ENCODE measurements at places on chromosomes 16 and 17.
A peak's percentile ranks its signal among the peaks of the same experiment; 100 is the strongest.

GRCh38 chr16:70604407-70605282 lies 41.7 kb upstream of the IL34 start:
- DNase-seq, result no peak

GRCh38 chr16:85360323-85361277 lies 248.3 kb upstream of the CIBAR2 start:
- no peak for DNase-seq

DNA sequence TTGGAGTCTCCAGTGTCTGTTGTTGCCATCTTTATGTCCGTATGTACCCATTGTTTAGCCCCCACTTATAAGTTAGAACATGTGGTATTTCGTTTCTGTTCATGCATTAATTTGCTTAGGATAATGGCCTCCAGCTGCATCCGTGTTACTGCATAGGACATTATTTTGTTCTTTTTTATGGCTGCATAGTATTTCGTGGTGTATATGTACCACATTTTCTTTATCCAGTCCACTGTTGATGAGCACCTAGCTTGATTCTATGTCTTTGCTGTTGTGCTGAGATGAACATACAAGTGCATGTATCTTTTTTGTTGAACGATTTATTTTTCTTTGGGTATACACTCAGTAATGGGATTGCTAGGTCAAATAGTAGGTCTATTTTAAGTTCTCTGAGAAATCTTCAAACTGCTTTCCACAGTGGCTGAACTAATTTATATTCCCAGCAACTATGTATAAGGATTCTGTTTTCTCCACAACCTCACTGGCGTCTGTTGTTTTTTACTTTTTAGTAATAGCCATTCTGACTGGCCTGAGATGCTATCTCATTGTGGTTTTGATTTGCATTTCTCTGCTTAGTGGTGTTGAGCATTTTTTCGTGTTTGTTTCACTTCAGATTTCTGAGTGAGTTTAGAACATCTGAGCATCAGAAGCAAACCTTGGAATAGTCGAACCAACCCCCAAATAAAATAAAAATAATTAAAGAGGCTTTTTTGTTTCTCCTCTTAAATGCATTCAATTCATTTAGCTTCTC lies 304.7 kb downstream of the ZFHX3 start:
- DNase-seq, result no peak

DNA sequence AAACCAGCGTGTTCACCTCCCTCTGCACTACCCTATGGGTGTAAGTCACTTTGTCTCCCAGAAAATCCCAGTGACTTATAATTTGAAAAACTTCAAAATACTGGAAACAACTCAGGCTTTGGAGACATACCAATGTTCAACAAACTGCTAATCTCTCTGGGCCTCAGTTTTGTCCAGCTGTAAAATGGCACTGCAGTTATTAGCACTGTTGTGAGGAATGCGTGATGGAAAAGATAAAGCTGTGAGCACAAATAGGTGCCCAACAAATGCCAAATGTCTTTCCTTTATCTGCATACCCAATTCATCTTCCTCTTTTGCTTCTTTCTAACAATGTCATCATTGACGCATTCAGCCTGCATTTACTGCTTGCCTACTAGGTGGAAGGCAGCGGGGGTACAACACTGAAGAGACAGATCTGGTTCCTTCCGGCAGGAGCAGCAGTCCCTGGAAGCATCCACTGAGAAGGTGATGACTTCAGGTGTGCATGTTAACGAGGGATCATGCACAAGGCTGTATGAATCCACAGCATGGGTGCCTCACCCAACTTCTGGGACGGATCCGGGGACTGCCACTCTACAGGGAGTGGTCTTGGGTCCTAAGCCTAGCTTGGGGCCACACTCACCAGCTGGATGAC lies 63.4 kb downstream of the CYTH1 start:
- no peak for DNase-seq

DNA sequence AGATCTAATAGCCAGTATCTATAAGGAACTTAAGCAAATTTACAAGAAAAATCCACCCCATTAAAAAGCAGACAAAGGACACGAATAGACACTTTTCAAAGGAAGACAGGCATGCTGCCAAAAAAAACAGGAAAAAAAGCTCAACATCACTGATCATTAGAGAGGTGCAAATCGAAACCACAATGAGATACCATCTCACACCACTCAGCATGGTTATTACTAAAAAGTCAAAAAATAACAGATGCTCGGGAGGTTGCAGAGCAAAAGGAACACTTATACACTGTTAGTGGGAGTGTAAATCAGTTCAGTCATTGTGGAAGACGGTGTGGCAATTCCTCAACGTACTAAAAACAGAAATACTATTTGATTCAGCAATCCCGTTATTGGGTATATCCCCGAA lies 9.6 kb downstream of the STX8 start:
- DNase-seq, result no peak

DNA sequence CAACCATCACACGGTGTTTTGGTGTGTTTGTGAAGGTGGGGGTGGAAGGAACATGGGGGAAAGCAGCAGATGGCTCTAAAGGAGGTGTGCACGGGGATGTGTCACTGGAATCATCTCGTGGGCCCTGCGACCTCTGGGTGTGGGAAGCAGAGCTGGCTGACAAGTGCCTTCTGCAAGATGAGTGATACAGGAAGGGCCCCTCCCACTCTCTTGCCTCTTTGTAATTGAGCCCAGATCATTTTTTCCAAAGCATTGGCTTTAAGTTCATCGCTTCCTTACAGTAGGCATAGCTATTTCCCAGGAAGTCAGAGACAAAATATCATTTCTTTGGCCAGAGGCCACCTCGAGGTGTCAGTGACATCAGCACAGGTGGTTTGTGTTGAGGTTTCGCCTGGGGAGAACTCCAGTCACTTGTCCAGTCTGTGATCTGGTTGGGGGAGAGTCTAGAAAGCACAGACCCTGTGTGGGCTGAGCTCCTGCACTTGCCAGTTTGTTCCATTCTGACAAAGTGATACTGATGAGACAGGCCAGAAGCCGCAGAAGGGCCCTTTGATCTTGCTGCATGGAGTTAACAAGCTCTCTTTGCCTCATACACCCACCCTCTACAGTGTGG lies 20.6 kb upstream of the SNTB2 start:
- DNase-seq, result peak; percentile 63

GRCh38 chr17:47994724-47995123 lies 23.8 kb downstream of the CDK5RAP3 start:
- DNase-seq, result no peak

- DNase-seq, result no peak
Measured at GRCh38 chr17:47192554-47192953, 3.5 kb upstream of the CDC27 start.

- DNase-seq, result no peak
Measured at GRCh38 chr17:68197091-68197996, 50.5 kb upstream of the AMZ2 start.

DNA sequence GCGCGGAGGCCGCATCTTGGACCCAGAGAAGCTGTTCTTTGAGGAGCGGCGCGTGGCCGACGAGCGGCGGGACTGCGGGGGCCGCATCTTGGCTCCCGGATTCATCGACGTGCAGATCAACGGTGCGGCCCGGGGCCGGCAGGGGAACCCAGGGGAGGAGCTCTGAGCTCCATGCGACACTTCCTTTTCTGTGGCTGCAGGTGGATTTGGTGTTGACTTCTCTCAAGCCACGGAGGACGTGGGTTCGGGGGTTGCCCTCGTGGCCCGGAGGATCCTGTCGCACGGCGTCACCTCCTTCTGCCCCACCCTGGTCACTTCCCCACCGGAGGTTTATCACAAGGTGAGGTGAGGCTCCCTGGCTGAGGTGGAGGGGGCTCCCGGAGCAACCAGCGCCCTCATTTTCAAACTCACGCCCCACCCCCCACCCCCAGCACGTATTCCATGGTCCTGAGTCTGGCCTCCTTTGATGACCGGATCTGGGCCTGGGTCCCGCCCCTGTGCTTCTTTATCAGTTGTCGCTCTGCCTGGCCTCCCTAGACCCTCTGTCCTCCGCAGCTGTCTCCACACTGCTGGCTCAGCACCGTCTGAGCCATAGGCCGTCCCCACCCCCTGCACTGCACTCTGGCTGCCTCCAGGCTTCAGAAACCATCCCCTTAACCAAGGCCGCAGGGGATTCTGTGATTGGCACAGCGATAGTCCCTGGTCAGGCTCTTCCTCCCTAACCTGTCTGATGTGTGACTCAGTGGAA lies 787 bp downstream of the AMDHD2 start:
- no peak for DNase-seq

DNA sequence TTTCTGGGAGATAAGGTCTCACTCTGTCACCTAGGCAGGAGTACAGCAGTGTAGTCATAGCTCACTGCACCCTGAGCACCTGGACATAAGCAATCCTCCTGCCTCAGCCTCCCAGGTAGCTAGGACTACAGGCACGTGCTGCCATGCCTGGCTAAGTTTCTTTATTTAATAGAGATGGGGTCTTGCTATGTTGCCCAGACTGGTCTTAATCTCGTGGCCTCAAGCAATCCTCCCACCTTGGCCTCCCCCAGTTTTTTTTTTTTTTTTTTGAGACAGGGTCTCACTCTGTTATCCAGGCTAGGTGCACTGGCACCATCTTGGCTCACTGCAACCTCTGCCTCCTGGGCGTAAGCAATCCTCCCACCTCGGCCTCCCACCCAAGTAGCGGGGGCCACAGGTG lies 21.1 kb downstream of the DDX19B start:
- DNase-seq, result no peak

- DNase-seq, result peak; percentile 48
Measured at GRCh38 chr17:36072431-36073121, 8.5 kb downstream of the CCL18 start.

GRCh38 chr17:40612599-40613244 lies 34.9 kb downstream of the SMARCE1 start:
- DNase-seq, result no peak

DNA sequence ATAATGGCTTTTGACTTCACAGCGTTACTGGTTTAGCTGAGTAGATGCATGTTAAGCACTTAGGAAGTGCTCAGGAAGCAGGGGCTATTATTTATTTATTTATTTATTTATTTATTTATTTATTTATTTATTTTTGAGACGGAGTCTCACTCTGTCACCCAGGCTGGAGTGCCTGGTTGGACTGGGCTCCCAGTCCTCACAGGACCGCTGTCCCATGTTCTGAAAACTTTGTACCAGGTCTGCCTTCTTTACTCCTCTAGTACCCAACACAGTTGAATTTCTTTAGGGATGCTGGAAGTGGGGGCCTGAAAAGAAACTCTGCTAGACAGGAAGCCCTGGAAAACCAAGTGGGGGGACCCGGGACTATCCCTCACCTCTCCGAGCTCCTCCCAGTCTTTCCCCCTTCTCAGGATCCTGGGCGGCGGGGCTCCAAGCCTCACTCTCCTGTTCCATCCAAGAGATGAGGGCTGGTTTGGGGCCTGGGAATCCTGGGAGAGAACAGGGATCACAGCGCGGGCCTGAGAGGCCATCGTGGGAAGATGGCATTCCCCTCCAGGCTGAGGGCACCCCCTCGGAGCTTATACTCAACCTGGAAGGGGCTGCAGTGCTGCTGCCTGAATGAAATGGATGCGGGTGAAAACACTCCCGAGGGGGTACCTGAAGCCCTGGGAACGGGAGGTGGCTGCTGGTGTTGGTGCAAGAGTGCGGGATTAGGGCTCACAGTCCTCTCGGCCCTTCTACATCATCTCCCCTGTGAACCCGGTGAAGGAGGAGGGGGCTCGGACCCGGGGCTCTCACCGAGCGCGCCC lies 674 bp downstream of the ZNF688 start:
- DNase-seq, result no peak

DNA sequence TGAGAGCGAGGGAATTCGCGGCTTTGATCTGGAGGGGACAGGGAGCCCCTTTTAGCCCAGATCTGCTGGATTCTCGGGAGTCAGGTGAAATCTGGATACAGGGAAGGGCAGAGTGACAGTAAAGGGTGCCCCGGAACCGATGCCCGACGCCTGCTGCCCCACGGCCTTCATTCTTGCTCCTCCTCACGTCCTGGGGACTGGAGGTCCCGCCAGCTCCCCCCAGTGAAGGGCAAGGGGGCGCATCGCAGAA lies 596 bp downstream of the OR1F1 start:
- no peak for DNase-seq

DNA sequence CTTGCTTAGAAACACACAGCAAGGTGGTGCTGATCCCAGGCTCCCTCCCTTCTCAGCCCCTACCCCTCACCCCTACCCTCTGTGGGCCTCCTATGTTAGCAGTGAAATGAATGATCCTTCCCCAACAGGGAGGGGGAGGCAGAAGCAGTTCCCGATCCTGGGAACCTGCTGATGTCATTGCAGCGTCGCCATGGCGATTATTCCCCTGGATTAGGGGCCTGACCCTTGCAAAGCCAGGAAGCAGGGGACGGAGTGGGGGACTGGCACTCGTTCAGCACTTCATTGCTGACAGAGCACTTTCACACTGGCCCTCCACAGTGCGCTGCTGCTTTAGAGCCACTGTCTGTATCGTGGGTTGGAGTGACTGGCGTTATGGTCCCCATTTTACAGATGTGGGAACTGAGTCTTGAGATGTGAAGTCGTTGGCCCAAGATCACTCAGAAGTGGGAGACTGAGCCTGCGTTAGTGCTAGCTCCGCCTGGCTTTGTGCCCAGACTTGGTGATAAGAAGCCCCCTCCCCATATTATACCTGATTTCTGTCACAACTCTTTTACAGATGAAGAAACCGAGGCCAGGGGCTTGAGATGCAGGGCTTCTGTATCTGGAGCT lies 26.6 kb downstream of the LASP1 start:
- no peak for DNase-seq

- DNase-seq, result no peak
Measured at GRCh38 chr16:54957403-54958166, 26.9 kb downstream of the IRX5 start.

GRCh38 chr17:9209781-9210370 lies 188.6 kb downstream of the NTN1 start:
- DNase-seq, result no peak

GRCh38 chr17:82127704-82128103 lies 29.7 kb upstream of the FASN start:
- DNase-seq, result no peak

DNA sequence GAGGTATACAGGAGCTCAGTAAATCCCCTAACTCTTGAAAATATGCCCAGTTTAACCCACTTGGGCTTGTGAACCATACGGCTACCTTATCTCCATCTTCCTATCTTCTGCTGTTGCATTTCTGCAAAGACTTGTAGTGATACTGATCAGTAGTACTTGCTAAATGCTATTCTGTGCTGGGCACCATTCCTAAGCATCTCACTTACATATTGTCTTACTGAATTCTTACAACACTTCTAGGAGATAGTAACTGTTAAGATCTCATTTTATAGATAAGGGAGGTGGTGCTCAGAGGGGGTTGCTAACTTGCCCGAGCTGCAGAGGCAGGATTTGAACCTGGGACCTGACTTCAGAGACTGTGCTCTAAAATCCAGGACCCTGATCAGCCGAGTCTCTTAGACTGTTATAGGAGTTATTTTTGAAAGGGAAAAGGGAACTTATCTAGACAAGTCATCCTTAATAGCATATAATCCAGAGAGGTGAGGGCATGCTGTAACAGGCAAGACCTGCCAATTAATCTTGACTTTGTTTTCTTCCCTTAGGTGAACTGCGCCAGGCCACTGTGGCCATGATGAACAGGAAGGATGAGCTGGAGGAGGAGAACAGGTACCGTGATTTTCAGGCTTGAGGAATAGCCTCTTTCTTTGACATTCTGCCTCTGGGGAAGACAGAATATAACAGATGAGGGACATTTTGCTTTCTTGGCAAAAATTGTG lies 149.7 kb downstream of the SNX29 start:
- DNase-seq, result no peak

- no peak for DNase-seq
Measured at GRCh38 chr16:29974291-29975133, 844 bp downstream of the TAOK2 start.
